GM23248 (cell line): ENCODE measurements at places on chromosomes 1 and 21.

GRCh38 chr1:150311762-150312161 lies 9.6 kb upstream of the PRPF3 start:
- H3K27ac ChIP-seq = no peak overlapping the region
- no peaks in the 10 kb centered on the region for H3K4me1 ChIP-seq
- DNase-seq = no peak
- H3K36me3 ChIP-seq = peaks cover 6% of the 10 kb centered on the region; the same call in 1 of the 2 replicates

DNA sequence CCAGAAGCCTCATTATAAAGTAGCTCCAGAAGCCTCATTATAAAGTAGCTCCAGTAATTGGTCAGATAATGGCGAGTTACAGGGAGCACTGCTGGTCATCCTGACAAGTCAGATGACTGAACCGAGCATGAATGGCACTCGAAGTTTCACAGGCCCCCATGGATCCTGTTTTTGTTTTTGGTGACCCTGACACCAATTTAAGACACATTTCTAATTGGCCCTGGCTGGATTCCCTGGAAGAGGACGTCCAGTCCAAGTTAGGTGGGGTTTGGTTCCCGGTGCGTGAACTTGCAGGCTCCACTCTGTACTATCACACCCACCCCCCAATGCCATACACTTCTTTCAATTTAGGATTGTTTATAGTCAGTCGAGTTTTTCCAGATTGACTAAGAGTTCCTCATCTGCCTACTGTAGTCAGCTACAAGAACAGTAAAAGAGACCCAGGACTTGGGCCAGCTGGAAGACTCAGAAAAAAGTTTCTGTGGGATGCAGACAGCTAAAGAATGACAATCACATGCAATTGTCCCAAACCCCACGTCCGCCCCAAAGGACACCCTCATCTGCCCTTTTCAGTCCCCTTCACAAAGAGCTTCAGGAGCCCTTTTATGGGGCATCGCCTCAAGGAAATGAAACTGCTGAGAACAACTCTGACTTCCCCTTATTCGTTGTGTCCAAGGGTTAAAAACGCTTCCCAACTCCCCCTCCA lies 2.7 kb downstream of the DHRS3 start:
- peak overlapping the region; percentile 82 for H3K4me3 ChIP-seq
- H3K27me3 ChIP-seq = no peaks in the 10 kb centered on the region
- H3K36me3 ChIP-seq = no peaks in the 10 kb centered on the region
- DNase-seq = peak; percentile 61
- H3K4me1 ChIP-seq = peaks cover 29% of the 10 kb centered on the region
- H3K27ac ChIP-seq = peak overlapping the region; percentile 82

DNA sequence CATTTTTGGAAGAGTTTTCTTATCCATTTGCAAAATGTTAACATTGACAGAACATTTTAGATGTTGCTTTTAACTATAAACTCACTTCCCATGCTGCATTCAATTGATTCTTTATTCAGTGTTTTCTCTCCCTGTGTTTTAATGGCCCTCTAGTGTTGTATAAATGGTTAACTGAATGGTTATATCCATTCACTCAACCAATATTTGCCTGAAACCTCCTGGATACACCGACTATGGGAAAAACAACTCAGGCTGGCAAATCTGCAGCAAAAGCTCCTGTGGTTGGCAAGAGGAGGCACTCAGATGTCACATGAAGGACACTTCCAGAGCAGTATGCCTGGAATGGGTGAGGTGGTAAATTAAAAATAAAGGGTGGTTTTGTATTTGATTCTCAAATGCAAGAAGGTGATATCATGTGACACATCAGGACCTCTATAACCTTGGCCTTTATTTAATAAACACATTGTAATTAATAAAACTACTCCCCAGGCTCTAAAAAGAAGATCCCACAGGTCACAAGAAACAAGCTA lies 107.6 kb downstream of the BCAR3 start:
- 0 out of 2 replicates have a peak overlapping the region, but pooled peaks have one; percentile 15 for H3K27ac ChIP-seq
- H3K4me3 ChIP-seq = no peak overlapping the region
- no peaks in the 10 kb centered on the region for H3K4me1 ChIP-seq
- DNase-seq = no peak
- H3K27me3 ChIP-seq = no peaks in the 10 kb centered on the region

DNA sequence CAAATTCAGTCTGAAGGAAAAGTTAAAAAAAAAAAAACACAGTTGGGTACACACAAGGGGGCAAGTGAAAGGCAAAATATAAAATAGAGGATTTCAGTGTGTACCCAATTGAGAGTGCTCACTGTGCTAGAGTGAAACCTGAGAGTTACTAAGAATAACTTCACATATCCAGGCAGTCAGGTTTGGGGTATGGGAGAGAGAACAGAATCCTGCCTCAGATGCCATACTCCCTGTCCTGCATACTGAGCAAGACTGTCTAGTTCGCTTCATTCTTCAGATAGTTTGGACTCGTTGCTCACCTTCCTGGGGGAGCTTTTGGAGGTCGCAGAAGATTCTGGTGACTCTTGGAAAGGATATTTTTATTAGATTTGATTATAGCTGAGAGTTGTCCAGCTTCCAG lies 20.4 kb downstream of the CEP85 start:
- H3K4me3 ChIP-seq = no peak overlapping the region
- no peak overlapping the region for H3K27ac ChIP-seq
- H3K27me3 ChIP-seq = no peaks in the 10 kb centered on the region
- no peaks in the 10 kb centered on the region for H3K4me1 ChIP-seq
- DNase-seq = no peak

- H3K4me3 ChIP-seq = no peak overlapping the region
- no peaks in the 10 kb centered on the region for H3K27me3 ChIP-seq
Measured at GRCh38 chr1:80675454-80675853, 1125.3 kb upstream of the ADGRL2 start.

DNA sequence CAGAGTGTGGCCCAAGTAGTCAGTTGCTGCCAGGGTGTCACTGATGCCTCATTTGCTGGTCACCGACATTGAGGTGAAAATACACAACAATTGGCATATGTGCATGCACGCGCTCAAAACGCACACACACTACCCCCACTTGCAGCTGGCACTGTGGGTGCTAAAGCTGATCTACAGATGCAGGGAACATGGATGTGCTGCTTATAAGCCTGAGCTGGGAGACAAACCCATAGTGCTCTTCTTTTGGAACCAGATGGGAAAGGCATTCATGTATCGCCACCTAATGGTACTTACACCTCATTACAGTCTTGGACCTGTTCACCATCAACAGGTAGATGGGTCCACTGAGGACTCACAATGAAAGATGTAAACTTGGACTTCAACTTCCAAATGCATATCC lies 70.3 kb upstream of the CAMK1G start:
- no peaks in the 10 kb centered on the region for H3K36me3 ChIP-seq
- H3K27ac ChIP-seq = no peak overlapping the region
- 0 out of 2 replicates have a peak, but pooled peaks cover 4% of the 10 kb centered on the region for H3K27me3 ChIP-seq
- H3K4me1 ChIP-seq = no peaks in the 10 kb centered on the region
- peak; percentile 61 for DNase-seq

DNA sequence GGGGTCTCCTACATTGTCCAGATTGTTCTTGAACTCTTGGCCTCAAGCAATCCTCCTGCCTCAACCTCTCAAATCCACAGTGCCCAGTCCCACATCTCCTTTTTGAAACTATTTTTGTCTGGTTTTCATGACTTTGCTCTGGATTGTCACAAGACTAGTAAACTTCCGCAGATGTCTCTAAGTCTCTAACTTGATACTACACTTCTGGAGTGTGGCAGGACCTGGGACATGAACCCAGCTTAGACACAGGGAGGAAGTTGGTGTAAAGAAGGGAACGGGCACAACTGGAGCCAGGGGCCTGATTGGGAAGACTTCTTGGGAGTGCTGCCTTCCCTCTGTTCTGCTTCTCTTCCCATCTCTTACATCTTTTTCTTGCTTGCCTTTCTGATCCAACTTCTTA lies 16.2 kb upstream of the DISC1 start:
- no peaks in the 10 kb centered on the region for H3K4me1 ChIP-seq
- H3K4me3 ChIP-seq = no peak overlapping the region
- DNase-seq = no peak
- no peak overlapping the region for H3K27ac ChIP-seq

GRCh38 chr1:70828177-70828576 lies 219.4 kb downstream of the PTGER3 start:
- no peaks in the 10 kb centered on the region for H3K36me3 ChIP-seq
- no peaks in the 10 kb centered on the region; the same call in 1 of the 2 replicates for H3K27me3 ChIP-seq
- H3K4me1 ChIP-seq = no peaks in the 10 kb centered on the region
- no peak overlapping the region for H3K4me3 ChIP-seq
- no peak for DNase-seq

GRCh38 chr1:1171546-1172340 lies 1.9 kb upstream of the TTLL10 start:
- no peak for DNase-seq
- H3K4me3 ChIP-seq = no peak overlapping the region
- H3K36me3 ChIP-seq = no peaks in the 10 kb centered on the region
- no peak overlapping the region for H3K27ac ChIP-seq

DNA sequence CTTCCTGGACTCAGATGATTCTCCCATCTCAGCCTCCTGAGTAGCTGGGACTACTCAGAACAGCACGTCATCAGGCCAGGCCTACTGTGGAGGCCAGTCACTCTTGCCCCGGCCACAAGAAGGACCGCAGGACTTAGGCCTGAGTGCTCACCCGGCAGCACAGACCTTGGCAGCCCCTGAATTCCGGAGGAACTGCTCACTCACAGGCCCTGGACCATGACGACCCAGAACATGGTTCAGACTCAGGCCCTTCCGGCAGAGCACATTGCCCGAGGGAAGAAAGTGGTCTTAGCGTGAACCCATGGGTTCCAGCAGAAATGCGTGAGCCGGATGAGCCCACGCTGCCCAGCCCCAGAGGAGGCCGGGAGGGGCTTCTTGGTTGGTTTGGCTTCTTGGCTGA lies 177.3 kb upstream of the TMEM51 start:
- no peak for DNase-seq
- H3K27me3 ChIP-seq = no peaks in the 10 kb centered on the region
- H3K27ac ChIP-seq = no peak overlapping the region
- H3K4me1 ChIP-seq = peaks cover 7% of the 10 kb centered on the region

DNA sequence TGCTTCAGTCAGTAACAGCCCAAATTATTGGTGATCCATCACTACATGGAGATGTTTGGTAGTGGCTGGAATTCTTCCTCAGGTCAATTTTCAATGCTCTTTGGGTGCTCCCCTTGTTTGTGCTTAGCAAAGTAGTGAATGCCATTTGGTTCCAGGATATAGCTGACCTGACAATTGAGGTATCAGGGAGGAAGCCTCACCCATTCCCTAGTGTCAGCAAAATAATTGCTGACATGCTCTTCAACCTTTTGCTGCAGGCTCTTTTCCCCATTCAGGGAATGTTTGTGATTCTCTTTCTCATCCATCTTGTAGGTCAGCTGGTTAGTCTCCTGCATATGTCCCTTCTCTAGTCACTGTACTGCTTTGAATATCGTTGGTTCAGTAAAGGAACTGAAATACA lies 7.1 kb upstream of the OR10K1 start:
- H3K27me3 ChIP-seq = no peaks in the 10 kb centered on the region
- DNase-seq = no peak
- H3K4me1 ChIP-seq = no peaks in the 10 kb centered on the region
- H3K4me3 ChIP-seq = no peak overlapping the region
- H3K36me3 ChIP-seq = no peaks in the 10 kb centered on the region
- no peak overlapping the region for H3K27ac ChIP-seq

- H3K27me3 ChIP-seq = no peaks in the 10 kb centered on the region
- no peaks in the 10 kb centered on the region for H3K4me1 ChIP-seq
- H3K4me3 ChIP-seq = no peak overlapping the region
- H3K27ac ChIP-seq = no peak overlapping the region
Measured at GRCh38 chr1:31812158-31812829, 3.5 kb downstream of the SPOCD1 start.

DNA sequence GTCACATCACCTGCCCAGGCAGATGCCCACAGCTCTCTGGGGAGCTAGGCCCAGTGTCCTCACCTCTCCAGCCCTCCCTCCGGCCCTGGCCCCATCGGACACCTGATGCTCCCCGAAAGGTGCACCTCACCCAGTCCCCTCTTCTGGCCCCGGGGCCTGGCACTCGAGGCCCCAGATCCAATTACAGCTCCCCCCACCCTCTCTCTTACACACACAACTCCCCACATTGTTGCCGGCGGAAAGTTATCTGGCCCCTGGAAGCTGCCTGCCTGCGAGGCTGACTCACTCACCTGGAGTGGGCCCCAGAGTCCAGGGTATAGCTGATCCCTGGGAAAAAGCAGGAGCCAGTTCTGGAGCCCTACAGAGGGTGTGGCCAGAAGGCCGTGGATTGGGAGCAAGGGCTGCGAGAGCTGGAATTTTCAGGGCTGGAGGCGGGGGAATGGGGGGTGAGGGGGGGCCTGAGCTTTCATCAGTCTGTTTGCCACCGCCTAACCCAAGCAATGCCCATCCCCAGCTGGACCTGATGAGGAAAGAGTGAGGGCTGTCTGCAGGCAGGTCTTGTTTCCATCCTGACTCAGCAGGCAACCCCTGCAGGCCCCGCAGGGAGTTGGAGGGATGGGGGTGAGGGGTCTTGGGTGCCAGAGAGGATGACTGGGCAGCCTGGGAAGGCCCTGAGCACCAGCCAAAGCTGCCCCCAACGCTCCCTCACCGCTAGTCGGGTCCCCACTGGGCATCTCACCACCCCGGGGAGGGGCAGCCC lies 948 bp downstream of the FBXO2 start:
- H3K27ac ChIP-seq = no peak overlapping the region
- no peaks in the 10 kb centered on the region for H3K36me3 ChIP-seq
- H3K4me3 ChIP-seq = no peak overlapping the region
- no peaks in the 10 kb centered on the region for H3K27me3 ChIP-seq
- no peak for DNase-seq
- no peaks in the 10 kb centered on the region for H3K4me1 ChIP-seq

GRCh38 chr1:2477309-2477708 lies 1.2 kb downstream of the PLCH2 start:
- no peak for DNase-seq
- no peak overlapping the region for H3K27ac ChIP-seq
- 0 out of 2 replicates have a peak, but pooled peaks cover 8% of the 10 kb centered on the region for H3K27me3 ChIP-seq

DNA sequence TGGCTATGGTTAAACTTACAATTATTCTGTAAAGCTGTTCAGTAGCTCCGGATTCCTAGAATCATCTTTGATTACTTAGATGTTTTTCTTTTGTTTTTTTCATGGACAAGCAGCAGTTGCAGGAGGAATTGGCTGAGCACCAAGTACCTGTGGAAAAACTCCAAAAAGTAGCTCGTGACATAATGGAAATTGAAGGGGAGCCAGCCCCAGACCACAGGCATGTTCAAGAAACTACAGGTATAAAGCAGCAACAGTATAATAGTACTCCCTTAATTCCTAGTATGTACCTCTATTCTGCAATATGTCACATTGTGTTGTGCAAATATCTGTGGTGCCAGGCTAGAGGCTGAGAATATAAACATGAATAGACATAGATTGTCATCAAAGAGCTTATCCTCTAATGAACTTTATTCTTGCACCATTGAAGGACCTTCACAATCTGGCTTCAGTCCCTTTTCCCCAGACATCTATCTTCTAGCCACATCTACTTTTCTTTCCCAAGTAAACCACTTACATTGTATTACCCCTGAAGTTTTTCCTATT lies 132.3 kb upstream of the BMP8A start:
- no peak overlapping the region for H3K27ac ChIP-seq
- H3K4me1 ChIP-seq = no peaks in the 10 kb centered on the region
- no peak for DNase-seq
- no peak overlapping the region for H3K4me3 ChIP-seq
- H3K27me3 ChIP-seq = no peaks in the 10 kb centered on the region
